GM12864 (cell line): ENCODE measurements at places on chromosomes 6 and 20.

DNA sequence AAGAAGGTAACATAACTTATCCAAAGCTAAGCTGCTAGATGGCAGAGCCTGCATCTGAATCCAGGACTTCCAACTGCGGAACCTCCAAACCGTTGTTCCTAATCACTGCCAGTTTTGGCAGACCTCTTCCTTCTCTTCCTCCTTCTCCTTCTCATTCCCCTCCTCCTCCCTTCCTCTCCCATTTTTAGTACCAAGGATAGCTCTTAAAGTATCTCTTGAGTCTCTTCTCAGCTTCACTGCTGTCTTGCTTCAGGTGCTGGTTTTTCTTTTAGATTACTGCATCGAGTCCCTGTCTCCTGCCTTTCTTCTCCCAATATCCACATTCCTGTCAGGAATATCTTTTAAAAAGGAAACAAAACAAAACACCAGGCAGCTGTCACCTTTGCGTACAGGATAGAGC is 77.1 kb downstream of the CDYL start:
- DNase-seq: no peak

DNA sequence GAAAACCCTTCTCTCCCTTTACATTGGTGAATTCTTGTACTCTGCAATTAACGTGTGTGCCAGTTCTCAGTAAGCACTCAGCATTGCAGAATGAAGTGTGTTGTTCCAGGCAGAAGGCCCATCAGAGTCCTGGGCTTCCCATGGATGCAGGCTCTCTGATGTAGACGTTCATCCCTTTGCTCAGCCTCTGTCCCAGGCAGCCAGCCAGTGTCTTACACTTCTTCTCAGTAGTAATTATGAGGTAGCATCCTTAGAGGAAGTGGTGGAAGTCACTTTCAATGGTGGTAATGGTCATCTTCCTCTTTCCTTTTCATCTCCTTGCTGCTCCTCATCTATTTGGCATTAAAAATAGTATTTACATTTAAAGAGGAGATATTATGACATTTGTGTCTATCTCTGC is 66.7 kb upstream of the FYN start:
- DNase-seq: no peak

GRCh38 chr6:140909156-140909555 is 1223.6 kb upstream of the GJE1 start:
- DNase-seq: no peak

GRCh38 chr20:36548006-36548315 is 6.6 kb downstream of the MYL9 start:
- no peak for DNase-seq

DNA sequence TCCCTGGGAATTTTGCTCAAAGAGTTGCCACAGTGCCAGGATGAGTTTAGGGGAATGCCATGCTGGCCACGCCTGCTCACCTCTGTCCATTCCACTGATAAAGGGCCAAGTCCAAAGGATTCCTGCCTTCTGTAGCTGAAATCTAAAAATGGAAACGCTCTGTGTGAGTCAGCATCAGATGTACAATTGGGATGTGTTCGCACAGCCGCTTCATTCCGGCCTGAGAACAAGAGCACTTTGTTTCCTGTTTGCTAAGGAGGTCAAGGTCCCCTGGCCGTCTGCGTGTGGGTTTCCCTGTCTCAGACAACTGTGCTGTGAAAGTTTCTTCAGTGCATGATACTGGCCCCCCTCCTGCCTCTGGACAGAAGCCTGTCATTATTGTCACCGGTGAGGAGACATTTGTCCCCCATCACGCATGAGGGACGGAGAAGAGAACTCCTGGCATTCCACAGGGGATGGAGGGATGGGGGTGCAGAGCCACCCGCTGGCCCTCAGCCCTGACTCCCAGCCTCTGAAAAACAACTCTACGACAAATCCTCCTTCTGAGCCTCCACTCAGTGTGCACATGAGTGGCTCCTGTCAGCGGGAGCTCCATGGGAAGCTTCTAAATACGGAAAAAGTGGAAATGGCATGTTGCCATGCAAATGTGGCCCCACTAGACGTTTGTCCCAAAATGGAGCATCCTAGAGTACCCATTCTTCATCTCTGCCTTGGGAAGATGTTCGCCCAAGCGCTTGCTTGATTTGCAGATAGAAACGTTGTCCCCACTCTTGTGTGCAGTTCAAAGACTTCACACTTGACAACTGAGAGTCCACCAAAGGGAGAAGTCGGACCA is 143.5 kb upstream of the AFDN start:
- no peak for DNase-seq

DNA sequence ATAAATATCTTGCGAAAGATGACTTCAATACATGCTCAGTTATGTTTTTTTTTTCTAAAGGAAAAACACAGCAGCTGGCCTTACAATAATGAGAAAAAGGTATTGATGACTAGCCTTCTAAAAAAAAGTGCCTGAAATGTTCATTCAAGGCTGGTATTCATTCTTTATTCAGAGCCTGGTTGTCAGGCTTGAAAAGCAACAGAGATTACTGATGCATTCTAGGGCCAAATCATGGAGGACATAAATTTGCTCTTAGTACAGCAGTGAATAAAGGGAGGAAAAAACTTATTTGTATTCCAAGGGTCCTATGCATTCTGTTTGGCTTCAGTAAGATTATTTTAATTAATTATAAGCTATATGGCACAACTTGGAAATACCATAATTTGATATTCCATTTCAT is 83.5 kb downstream of the WASF1 start:
- no peak for DNase-seq

DNA sequence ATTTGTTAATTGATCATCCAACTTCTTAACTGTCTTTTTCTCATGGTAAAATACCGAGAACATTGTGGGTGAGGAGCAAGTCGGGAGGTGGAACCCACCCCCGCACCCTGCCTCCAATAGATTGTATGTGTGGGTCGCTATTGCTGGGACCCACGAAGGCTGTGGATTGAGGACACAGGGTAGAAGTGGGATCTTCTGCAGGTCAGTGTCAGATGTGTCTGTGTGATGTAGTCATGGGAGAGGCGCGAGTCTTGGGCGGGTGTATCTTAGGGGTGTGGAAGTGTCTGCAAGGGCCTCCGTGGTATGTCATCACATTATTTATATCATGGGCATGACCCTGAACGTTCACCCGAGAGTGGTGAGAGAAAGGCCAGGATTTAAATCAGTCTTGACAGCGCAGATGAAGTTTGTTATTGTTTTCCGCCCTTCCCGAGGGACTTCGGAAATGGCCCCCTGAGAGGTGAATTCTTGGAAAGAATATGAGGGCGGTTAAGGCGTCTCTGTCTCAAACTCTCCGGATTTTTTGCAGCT is 472 bp upstream of the PAQR8 start:
- no peak for DNase-seq

DNA sequence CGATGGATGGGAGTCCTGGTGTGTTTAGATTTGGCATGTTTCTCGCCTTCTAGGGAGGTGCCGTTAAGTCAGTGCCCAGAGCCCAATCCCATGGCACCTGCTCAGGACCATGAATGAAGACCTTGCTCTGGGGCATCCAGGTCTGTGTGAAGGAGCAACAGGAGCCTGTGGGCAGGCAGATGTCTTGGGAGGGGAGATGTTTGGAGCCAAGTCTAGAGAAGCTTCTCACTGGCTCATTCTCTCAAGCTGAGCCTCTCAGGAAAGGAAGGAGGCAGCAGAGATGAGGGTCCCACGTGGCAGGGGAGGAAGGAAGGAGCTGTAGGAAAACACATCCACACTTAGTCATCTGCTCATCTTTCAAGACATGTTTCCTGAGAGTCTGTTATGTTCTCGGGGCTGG is 9.5 kb upstream of the SIRPB1 start:
- no peak for DNase-seq

- DNase-seq: no peak
Measured at GRCh38 chr6:143158113-143158581, 97.5 kb downstream of the AIG1 start.

- no peak for DNase-seq
Measured at GRCh38 chr20:61321481-61321880, 69.4 kb downstream of the CDH4 start.

DNA sequence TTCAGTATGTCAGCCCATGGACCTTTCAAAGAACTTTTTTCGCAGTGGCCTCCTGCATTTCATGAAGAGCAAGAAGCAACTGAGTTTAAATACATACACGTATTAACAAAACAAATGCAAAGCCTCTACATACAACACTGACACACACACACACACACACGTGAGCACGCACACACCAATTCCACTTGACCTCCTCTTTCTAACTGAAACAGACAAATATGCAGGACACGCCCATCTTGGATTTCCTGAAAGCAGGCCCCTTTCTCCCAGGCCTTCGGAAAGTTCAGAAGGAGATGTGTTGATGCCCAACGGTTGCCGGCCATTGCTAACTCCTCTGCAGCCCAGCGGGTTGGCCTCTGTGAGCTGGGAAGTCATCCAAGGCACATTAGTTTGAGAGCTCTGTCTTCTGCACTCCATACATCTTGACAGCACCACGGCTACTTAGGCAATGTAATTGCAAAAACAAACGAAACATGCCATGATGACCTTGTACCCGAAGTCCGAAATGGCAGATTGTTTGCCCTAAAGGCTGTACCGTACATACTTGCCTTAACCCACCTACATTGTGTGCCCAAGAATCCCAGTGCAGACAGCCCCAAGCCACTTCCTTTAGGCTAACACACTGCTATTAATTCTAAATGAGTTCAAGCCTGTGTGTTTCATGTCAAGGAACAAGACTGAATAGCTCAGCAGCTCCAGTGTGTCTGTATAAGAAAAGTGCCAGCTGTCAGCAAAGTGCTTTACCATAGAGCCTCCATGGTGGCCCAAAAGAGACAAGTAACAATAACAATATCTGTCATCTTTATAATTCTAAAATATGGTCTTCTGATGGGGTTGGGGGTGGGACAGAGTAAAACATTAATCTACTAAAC is 138.8 kb upstream of the RNF217 start:
- no peak for DNase-seq

DNA sequence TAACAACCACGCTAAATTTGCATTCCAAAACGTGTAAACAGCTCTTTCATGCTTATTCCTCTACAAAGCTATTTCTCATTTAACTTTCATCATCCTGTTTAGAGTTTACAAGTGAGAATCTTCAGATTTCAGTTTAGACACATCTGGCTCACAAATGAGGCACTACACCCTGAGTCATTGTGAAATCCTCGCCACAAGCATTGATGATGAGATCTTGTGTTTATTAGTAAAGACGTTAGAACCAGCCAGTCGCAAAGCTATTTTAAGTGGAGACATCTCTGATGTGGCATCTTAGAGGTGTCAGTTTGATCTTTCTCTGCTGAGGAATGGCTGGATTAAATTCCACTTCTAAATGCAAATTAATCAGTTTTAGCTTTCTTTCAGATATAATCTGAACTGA is 8.3 kb upstream of the ISM1 start:
- DNase-seq: no peak

DNA sequence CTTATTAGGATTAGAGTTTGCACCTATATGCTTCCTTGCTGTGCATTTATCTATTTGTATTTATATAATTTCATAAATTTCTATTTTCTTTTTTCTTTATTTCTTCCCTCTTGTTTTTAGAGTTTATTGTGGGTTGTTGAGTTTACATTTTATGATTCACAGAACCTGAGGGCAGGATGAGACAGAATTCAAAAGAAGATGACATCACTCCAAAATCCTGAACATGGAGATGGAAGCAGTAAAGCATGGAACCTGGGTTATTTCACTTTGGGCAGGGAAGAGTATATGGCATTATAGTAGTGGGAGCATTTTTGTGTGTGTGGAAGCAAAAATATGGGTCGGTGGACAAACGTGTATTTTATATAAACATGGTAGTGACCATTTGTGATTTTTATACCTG is 157.5 kb downstream of the RFX6 start:
- no peak for DNase-seq

DNA sequence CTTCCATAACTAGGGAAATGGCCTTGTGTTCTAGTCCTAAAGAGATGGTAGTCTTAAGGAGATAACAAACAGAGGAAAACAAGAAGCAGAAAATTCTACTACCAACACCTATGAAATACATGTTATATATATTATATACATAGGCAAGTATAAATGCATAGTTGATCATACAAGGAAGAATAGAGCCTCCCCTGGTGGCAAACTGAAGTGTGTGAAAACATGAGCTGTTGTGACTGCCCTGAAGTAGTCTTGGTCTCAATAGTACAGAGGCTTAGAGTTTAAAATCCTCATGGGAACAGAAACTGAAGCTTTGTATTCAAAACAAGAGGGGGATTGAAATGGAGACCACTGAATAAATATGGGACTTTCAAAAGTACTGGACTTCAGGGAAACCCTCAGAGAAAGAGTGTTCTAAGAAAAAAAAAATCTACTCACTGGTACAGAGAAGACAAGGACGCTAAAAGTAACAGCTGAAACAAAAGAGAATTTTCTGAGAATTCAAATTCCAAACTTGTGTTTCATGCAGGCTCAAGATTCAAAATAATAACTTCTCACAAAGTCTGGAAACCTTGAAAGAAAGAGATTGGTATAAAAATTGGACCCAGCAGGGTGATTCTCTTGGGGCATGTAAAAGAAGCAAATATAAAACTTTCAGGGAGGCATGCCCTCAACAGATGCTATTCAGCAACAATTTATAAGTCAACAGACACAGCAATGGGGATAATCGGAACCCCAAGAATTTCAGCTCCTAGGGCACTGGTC is 59.7 kb upstream of the SAMD3 start:
- peak; percentile 18 for DNase-seq

DNA sequence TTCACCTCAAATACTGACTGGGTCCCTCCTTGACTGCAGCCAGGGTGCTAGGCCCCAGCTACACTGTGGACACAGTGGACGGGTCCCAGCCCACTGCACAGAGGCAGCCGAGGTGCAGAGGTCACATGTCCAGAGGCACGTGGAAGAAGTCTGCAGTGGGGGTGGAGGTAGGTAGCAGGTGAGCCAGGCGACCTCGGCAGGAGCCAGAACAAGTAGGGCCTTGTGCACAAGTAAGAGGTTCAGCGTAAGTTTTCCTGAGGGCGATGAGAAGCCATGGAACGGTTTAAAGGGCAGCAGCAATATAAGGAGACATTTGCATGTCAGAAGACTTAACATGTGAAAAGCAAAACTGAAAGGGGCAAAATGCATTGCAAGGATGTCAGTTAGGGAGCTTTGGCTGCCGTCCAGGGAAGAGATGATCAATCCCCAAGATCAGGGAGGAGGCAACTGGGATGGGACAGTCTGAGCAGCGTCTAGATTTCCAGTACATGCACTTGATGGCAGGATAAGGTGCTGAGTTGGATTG is 49.7 kb upstream of the SNX9 start:
- no peak for DNase-seq

GRCh38 chr6:161228921-161229591 is 44.8 kb downstream of the AGPAT4 start:
- DNase-seq: no peak

DNA sequence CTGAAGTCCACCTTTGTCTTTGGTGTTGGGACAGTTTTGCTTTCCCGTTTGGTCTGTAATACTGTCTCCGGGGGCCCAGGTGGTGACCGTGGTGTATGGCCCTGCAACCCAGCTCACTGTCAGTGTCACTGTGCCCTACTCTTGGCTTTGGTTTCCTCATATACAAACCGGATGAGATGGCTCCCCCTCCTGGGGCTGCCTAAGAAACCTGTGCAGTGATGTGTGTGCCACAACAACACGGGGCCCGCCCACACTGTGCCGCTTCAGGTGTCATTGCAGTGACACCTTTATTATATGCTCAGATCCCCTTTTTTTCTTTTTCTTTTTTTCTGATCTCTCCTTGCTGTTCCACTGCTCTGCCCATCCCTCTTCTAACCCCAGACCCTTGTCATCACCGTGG is 73.9 kb downstream of the RAMACL start:
- DNase-seq: peak; percentile 55
